ENCODE measurements at places on chromosomes 13 and 19. TPM values are rescaled to one million over a fixed set of nuclear protein-coding genes. Genes with fewer than 3 reads are reported as not detected.

CACNA1A gene
- 0.03 TPM for total RNA-seq

C1QTNF9 gene
- total RNA-seq, result not detected

CLEC17A gene
- total RNA-seq, result not detected

ALOX5AP gene
- total RNA-seq, result 2.8 TPM

ZNF610 gene
- total RNA-seq, result not detected

SHISA2 gene
- not detected for total RNA-seq

GAPDHS gene
- total RNA-seq, result not detected
